ENCODE measurements at places on chromosomes 5 and 9.

DNA sequence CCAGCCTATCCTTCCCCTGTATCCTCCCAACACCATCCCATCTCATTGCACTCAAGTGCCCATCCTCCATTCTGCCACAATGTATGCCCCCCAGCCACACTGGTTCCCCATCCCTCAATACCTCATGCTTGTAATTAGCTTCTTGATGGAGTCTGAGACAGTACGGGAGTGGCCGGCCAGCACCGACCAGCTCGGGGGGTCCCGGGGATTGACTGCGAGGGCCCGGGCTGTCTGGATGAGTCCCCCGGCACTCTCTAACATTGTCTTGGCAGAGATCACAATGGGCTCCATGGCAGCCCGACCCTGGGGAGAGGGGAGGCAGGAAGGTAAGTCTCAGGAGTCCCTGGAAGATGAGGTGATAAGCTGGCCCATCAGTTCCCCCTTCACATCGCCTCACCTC lies 17.2 kb upstream of the TPM2 start:
- no peak for DNase-seq

DNA sequence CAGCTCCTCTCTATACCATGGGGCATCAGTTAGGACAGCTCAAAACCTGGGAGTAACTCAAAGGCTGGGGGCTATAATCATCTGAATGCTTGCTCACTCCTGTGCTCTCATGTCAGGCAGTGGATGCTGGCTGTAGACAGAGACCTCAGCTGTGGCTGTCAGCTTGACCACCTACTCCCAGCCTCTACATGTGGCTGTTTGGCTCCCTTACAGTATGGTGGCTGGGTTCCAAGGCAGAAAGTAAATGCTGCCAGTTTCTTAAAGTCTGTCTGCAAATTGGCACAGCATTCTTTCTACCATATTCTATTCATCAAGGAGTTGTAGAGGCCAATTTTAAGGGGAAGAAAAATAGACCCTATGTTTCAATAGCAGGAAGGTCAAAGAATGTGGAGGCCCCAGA lies 66.9 kb downstream of the TMC1 start:
- peak; percentile 10 for DNase-seq

- DNase-seq = no peak
Measured at GRCh38 chr9:114898741-114899140, 31.6 kb downstream of the TNFSF8 start.

DNA sequence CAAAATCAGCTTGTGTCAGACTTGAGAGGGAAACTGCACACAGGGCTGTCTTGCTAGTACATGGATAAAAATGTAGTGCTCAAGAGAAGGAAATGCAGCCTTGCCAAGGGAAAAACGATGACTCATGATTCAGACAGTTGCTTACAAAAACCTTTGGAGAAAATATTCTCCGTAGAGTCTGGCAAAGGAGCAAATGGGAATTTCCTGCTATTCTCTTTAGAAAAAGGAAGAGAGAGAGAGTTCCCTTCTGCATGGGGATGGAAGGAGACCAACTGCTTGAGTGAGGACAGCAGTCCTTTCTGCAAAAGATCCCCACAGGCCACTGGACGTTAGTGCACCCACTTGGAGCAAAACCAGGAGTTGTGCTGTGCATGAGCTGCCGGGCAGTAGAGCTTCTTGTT lies 7.6 kb downstream of the IFNB1 start:
- peak; percentile 88 for DNase-seq

- DNase-seq = peak; percentile 52
Measured at GRCh38 chr5:17289681-17290539, 72.5 kb downstream of the BASP1 start.
